ENCODE measurements at places on chromosomes 12 and 14.

- ATAC-seq = no peak
These were observed 688.6 kb downstream of the NOVA1 start for GRCh38 chr14:25909045-25909747.

DNA sequence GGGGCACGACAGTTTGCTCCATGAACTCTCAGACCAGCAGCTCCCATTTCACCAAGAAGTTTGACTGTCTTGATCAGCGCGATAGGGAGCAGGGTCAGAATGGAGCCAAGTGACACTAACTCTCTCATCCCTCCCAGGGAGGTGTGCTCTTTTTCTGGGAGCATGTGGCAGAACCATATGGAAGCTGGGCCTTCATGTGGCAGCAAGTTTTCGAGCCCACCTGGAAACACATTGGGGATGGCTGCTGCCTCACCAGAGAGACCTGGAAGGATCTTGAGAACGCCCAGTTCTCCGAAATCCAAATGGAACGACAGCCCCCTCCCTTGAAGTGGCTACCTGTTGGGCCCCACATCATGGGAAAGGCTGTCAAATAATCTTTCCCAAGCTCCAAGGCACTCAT is 24.0 kb downstream of the ITGA7 start:
- ATAC-seq = no peak

DNA sequence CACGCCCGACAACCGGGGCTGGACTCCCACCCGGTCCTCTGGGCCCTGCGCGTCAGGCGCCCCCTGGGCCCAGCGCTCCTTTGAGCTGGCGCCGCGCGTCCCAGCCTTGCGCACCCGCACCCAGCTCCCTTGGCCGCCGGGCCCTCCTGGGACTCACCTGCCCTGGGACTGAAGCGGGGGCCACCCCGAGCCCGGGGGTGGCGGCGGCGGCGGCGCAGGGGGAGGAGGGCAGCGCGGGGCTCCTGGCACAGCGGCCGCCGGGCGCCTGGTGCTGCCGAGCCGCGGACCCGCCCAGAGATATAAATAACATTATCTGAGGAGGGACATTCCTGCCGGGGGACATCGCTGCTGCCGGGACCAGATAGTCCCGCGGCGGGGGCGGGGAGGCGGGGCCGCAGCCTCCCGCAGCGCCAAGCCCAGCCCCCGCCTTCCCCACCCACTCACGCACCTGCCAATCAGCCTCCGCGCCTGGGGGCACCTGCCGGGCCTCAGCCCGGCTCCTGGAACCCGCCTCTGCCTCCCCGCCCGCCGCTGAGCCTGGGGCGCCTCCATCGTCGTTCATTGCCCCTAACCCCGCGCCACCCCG is at the start of gene SPTB:
Gene SPTB (minus strand): TSS at position 273 of the 586 bp plus-strand sequence. CDS start 56,813 bp downstream, outside the sequence.
- peak; percentile 47 for ATAC-seq

GRCh38 chr12:49049566-49050224 is 10.9 kb downstream of the KMT2D start:
- no peak for ATAC-seq

GRCh38 chr12:77772676-77773298 is 57.9 kb upstream of the NAV3 start:
- peak; percentile 32 for ATAC-seq

DNA sequence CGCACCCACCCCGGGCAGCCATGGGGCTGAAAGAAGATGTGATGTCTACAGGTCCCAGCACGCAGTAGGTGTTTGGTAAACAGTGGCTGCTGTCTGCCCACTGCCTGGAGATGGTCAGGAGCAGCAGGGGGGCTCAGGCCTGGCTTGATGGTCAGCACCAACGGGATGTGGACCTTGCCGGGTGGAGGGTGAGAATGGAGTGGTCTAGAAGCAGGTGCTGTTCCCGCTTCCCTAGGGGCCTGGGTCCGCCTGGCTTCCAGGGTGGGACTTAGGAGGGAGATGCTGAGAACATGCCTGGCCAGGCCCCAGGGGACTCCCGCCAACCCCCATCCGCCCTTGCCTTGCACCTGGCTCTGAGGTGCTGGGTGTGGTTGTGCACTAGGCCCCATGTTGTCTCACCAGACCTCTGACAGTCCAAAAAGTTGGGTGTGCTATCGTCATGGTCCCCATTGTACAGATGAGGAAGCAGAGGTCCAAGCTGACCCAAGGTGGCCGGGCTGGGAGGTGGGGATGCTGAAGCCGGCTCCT is 12.9 kb downstream of the FAM222A start:
- no peak for ATAC-seq

GRCh38 chr12:53761306-53761705 is 9.5 kb upstream of the CISTR start:
- no peak for ATAC-seq

- ATAC-seq = no peak
These were observed 32.3 kb upstream of the INF2 start for GRCh38 chr14:104657101-104657524.
